ENCODE measurements at places on chromosomes 7 and 10.

GRCh38 chr7:87564296-87564963 is 36.3 kb downstream of the ABCB1 start:
- DNase-seq, result no peak

GRCh38 chr10:100245484-100246220 is 16.3 kb upstream of the CHUK start:
- no peak for DNase-seq

- no peak for DNase-seq
These were observed 109.8 kb downstream of the GRID1 start for GRCh38 chr10:86256690-86257315.

DNA sequence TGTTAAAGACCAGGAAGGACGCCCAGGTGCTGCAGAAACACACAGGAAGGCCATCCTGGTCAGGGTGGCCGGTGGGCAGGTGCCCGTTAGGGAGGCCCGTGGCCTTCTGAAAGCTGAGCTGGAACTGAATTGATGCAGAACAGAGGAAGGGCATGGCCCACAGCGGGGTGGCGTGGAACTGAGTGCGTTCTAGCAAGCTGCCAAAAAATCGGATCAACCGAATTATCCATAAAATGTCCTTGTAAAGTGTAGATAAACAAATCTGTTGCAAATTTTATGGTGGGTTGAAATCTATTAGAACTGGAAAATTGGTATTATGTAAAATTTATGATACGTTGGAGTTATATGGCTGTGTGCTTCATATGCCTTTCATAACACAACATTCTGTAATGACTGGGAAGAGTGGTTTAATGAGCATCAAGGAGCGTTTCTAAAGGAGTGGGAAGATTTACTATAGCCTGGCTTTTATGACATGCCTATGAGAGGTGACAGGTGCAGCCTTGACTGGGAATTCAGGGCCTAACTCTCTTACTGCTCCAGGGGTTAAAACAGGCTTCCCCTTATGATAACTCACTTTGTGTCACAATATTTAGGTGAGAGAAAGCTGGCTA is 108.1 kb downstream of the GPR26 start:
- DNase-seq, result no peak

DNA sequence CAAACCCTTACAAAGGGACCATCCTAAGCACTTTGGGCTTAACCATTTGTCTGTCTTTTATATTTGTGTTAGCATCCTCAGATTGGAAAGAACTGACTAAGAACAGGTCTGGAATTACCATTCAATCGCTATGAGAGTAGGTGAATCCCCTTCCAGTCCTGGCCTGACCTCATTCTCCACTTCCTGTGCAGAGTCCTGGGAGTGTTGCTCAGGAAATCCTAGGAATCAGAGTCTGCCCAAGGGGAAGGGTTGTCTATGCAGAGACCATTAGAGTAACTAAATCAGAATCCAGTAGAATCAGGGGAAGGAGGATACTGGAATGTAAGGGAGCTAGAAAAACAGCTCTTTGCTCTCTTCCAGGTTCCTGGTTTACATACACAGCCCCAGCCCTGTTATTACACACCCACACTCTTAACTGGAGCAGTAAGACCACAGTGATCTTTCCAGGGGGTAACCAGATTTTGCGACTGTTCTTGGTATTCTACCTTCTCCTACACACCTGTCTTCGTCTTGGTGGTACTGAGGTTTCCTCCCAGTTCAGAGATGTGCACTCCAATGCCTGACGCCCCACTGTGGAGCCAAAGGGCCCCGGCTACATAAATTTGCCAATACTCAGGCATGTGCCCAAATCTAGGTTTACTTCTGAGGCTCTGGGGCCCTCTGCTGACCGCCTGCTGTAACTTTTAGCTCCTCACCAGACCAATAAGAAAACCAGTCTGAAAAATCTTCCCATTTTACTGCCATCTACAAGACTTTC is 103.7 kb downstream of the RNF216 start:
- DNase-seq, result no peak

- DNase-seq, result no peak
These were observed 78.2 kb downstream of the FAM53B start for GRCh38 chr10:124665980-124666379.

- no peak for DNase-seq
These were observed 6.5 kb downstream of the GDI2 start for GRCh38 chr10:5806745-5807144.

DNA sequence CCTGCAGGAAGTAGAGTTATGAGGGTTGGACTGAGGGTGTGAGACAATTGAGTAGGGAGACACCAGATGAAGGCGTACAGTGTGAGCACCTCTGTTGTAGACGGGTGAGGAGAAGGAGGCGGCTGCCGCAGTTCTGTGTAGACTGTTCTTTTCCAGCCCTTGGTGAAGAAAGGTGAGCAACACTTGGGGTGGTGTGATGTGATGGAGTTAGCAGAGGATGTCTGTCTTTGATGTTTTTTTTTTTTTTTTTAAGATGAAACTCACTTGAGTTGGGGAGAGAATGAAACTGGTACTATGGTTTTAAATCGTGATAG is 42.8 kb upstream of the RNF216 start:
- no peak for DNase-seq

- DNase-seq, result no peak
These were observed 50.0 kb upstream of the FRMD4A start for GRCh38 chr10:14380746-14381145.

GRCh38 chr10:86504510-86504909 is 17.1 kb downstream of the WAPL start:
- no peak for DNase-seq

DNA sequence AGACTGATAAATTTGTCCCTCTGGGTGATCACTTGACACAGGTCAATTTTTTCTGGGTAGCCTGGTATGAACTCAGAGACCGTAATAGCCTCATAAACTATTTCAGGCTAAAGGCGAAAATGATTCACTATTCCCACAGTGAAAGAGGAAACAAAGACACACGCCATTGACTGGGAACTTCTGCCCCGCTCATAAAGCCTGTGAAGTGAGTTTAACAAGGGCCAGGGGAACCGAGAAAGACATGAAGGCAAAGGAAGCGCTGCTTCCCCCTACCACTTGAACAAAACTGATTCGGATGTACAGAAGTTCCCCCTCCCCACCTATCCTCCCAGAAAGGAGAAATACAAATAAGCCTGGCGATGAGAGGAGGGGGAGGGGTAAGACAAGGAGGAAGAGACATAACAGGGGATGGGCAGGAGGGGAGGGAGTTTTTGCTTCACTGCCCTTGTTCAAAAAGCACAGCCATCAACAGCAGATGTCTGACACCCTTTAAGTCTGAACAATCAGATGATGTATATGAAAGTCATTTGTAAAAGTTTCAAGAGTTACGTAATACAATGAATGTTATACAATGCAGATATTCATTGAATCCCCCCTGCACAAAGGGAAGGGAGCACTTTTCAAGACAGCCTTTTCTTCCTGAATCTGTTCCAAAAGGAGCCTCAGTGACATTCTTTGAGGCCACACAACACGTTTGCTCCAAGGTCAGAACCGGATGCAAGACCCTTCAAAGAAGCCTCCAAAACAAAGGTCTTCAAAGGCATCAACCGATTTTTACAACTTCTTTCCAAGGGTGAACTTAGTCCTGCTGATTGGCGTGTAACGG is 734 bp downstream of the ABCB4 start:
- DNase-seq, result no peak

DNA sequence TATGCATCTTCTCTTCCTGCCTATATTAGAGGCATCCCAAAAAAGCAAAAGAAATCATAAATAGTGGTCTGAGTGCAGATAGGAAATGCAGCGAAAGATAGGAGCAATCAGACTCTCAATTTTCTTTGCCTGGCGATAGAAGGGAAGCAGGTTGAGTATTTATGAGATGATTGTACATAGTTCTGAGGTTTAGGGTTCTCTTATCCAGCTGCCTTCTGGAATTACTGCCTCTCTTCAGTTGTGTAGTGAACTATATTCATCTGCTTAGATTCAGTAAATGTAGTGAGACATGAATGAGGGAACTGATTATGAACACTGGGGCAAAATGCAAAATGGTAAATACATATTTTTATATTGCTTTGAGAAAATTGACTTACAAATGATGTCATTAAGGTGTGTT is 93.0 kb upstream of the CYP26C1 start:
- no peak for DNase-seq
